Omental fat pad (tissue), 4 donors: ENCODE measurements at places on chromosomes 2 and 18. TPM values are rescaled to one million over a fixed set of nuclear protein-coding genes. Genes with fewer than 3 reads are reported as not detected.
A peak's percentile ranks its signal among the peaks of the same experiment; 100 is the strongest.

GRCh38 chr2:137380610-137381009, 583.7 kb upstream of the HNMT start:
- no peak for DNase-seq

DNA sequence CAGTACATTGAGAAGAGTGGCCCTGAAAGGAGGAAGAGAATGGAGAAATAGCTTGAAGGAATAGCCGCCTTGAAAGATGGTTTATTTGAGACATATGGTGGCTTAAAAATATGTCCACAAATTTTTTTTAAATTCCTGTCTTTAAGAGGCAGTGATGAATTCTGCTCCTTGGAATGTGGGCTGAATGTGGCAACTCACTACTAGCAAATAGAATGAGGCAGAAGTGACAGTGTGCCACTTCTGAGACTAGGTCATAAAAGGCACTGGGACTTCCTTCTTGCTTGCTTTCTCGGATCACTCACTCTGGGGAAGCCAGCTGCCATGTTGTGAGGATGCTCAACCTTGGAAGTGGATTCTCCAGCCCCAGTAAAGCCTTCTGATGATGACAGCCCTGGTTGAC, 67.0 kb downstream of the FAM161A start:
- DNase-seq, result no peak

DNA sequence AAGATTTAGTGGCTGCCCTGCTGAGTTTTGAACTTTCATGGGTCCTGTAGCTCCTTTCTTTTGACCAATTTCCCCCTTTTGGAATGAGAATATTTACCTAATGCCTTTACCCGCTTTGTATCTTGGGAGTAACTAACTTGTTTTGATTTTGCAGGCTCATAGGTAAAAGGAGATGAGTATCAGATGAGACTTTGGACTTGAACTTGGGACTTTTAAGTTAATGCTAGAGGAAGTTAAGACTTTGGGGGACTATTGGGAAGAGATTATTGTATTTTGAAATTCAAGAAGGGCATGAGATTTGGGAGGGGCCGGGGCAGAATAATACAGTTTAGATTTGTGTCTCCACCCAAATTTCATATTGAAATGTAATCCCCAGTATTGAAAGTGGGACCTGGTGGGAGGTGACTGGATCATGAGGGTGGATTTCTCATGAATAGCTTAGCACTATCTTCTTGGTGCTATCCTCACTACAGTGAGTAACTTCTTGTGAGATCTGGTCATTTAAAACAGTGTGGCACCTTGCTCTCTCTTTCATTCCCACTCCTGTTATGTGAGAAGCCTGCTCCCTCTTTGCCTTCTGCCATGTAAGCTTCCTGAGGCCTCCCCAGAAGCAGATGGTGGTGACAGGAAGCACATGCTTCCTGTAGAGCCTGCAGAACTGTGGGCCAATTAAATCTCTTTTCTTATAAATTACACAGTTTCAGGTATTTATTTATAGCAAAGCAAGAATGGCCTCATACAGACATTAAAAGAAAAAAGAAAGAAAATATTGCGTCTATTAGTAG, 6.1 kb downstream of the ADI1 start:
- no peak for DNase-seq

- no peak for DNase-seq
Observed at GRCh38 chr2:181076658-181077057, 96.3 kb downstream of the UBE2E3 start.

- peak; percentile 42 for DNase-seq
Observed at GRCh38 chr2:231530099-231531011, at the start of gene NMUR1. NMUR1 (minus strand) TSS chr2:231530445; CDS start chr2:231530361, 84 bp downstream.

- DNase-seq, result no peak
Observed at GRCh38 chr2:118945881-118946280, 3.9 kb downstream of the MARCO start.

GRCh38 chr2:149716687-149717086, 129.1 kb upstream of the MMADHC start:
- DNase-seq, result no peak

- no peak for DNase-seq
Observed at GRCh38 chr18:8252371-8252770, 356.9 kb upstream of the RAB12 start.

GRCh38 chr2:237170020-237170419, 84.3 kb downstream of the COPS8 start:
- no peak for DNase-seq

- DNase-seq, result no peak
Observed at GRCh38 chr2:84962917-84963316, 8.0 kb upstream of the KCMF1 start.

The C1GALT1C1L gene
- 0.56 TPM for total RNA-seq

The LHCGR gene
- 1.2 TPM for total RNA-seq

The RBM44 gene
- 1.6 TPM for total RNA-seq

The LYG1 gene
- total RNA-seq, result 1.1 TPM

The CAPN14 gene
- total RNA-seq, result 0.13 TPM

The ASXL3 gene
- total RNA-seq, result 0.75 TPM

The CD207 gene
- total RNA-seq, result not detected
